ENCODE measurements at places on chromosomes 5 and 9. TPM values are rescaled to one million over a fixed set of nuclear protein-coding genes. Genes with fewer than 3 reads are reported as not detected.

- DNase-seq, result no peak
Observed at GRCh38 chr5:66417781-66418180, 178.4 kb upstream of the MAST4 start.

DNA sequence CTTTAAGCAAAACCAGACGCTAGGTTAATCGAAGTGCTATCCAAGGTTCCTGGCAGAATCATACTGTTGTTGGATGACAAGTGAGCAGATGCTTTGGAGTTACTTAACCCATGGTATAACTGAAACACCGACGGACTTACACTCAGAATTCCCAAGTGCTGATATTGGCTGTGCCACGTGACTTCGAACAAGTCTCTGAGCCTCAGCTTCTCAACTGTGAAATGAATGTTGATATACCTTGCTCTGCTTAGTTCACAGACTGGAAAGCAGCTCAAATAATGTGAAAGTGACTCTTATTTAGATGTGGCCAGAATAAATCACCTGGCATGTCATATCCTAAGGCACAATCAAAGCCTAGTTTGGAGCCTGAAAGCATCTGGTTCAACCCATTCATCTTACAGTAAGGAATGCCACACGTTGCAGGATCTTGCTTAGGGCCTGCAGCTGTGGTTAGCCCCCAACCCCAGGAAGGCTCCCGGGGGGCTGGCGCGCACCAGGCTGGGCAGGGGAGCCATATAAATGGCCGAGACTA is 759 bp downstream of the GEMIN5 start:
- DNase-seq, result no peak

- no peak for DNase-seq
Observed at GRCh38 chr5:153552886-153553285, 62.4 kb downstream of the GRIA1 start.

DNA sequence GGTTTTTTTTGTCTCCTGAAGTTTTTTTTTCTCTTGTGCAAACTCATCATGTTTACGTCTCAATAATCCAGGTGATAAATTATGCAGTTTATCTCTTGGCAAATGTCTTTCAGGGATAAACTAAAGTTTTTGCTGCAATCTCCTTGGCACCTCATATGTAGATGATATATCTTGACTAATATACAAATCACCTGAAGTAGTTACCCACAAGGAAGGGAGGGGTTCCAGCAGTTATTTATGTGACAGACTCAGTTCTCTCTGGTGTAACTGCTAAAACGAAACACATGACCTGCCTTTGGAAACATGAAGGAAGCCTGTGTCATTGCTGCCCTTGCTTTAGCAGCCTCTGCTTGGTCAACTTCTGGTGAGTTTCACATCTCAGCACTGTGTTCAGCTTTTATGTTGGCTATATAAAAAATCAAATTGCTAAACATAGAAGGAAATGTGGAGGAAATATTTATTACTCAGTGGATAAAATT is 39.3 kb upstream of the KIAA1958 start:
- DNase-seq, result no peak

Gene VCP
- 261 TPM for total RNA-seq

Gene SCGB3A2
- not detected for total RNA-seq

- DNase-seq, result no peak
Observed at GRCh38 chr9:137428841-137429545, 5.8 kb downstream of the NOXA1 start.

Gene FAM13B
- 14.0 TPM for total RNA-seq

DNA sequence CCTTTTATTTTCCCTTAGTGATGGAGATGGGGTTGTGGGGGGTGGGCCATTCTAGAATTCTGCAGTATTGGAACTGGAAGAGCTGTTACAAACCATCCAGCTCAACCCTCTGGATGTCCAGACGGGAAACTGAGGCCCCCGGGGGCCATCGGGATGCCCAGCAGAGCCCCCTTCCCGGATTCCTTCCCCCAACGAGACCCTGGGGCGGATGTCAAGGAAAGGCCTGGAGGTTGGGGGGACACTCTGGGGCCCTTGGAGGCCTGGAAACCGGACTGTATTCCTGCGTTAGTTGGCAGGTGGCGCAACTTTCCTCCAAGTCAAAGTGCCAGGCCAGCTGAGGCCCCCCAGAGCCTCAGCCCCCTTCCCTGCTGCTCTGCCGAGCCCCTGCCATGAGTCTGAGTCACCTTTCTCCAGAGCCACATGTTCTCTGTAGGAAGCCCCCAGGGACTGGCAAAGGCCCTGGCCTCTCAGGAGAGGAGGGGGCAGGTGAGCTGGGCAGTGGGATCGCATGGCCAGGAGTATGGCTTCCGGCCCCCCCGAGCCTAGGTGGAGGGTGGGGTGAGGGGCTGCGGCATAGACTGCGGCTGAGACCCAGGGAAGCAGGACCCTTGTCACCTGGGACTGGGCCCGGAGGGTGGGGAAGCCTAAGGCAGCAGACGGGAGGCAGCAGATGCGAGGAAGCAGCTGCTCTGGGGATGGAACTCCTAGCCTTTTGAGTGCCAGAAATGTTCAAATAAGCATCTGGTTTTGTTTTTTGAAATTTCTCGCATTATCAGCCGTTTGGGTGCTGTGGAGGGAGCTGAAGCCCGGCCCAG is 17.8 kb upstream of the FIBCD1 start:
- DNase-seq, result no peak

- DNase-seq, result no peak
Observed at GRCh38 chr9:99637641-99638040, 184.0 kb upstream of the NR4A3 start.

Gene ZFP2
- total RNA-seq, result 0.37 TPM

GRCh38 chr9:133124123-133124906 is 3.3 kb upstream of the RALGDS start:
- DNase-seq, result no peak

DNA sequence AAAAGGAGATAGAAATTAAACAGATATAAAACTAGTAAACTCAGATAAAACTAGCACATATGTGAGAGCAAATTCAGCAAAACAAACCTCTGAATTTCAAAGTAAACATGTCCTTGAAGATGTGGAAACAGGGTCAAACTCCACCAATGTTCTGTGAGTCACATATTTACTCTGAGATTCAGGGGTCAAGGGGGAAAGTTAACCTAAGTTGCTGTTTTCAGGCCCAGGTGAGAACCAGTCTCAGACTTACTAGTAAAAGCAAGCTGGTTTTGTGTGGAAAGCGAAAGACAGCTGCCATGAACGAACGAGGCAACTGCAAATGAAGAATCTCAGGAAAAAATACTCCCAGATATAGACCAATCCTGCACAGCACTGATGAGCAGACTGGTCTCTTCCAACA is 29.0 kb downstream of the PSMB7 start:
- DNase-seq, result no peak

- no peak for DNase-seq
Observed at GRCh38 chr5:126814721-126815404, 37.9 kb downstream of the LMNB1 start.

Gene C5
- total RNA-seq, result 2.4 TPM

Gene SLC46A2
- not detected for total RNA-seq

DNA sequence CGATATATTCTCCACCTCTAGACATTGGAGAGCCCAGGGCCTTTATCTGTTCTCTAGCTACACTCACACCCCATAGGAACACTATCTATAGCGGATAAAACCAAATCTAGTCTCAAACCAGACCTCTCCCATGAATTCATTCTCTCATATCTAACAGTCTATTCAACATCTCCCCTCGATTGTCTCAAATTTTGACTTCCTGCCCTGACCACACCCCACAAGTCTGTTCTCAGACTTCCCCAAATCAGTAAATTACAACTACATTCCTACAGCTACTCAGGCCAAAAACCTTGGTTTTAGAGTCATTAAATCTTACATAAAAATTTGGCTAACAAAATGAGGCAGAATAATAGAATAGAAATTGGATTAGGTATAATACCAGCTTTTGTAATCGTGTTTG is 12.5 kb upstream of the SLC1A3 start:
- no peak for DNase-seq

Gene FBP2
- total RNA-seq, result not detected

GRCh38 chr5:119395080-119395836 is 39.4 kb downstream of the TNFAIP8 start:
- no peak for DNase-seq

Gene GABRP
- not detected for total RNA-seq

- no peak for DNase-seq
Observed at GRCh38 chr9:91766315-91767069, 183.5 kb downstream of the ROR2 start.

Gene SPEF2
- 14.6 TPM for total RNA-seq

GRCh38 chr5:3929799-3930198 is 334.2 kb downstream of the IRX1 start:
- DNase-seq, result no peak

GRCh38 chr5:124206540-124206939 is 539.9 kb downstream of the ZNF608 start:
- DNase-seq, result no peak

GRCh38 chr9:27440888-27441740 is 83.0 kb upstream of the IFNK start:
- no peak for DNase-seq

Gene CCNJL
- not detected for total RNA-seq

Gene CCNI2
- 4.6 TPM for total RNA-seq

Gene OTP
- total RNA-seq, result not detected

DNA sequence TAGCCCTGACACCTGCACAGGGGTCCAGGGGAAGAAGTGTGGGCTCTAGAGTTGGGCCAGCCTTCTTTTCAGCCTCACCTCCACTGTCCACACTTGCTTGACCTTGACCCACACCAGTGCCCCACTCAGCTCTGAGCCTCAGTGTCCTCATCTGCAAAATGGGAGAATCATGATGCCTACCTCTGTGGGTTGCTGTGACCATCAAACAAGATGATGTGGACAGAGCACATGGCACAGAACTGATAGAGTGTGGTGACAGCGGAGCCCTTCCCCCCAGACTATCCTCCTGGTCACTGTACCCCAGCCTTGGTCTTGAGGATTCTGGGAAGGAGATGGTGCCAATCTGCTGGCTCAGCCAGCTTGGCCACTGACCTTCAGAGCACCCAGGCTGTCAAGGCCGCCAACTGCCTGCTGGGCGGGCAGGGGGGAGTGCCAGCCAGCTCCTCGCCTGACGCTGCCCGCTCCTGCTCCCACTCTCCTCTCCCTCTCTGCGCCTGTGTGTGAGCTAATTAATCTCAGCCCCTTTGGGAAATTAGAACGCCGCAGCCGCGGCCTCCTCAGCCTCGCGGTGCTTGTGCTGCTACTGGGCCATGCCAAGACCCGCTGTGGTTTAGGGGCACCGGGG is 16.7 kb downstream of the CXXC5 start:
- DNase-seq, result no peak

- DNase-seq, result no peak
Observed at GRCh38 chr5:78483809-78484521, 123.5 kb downstream of the SCAMP1 start.

Data from activated CD4-positive, alpha-beta T cell treated with anti-CD3 and anti-CD28 coated beads for 36 hours (primary cell).